ENCODE measurements at places on chromosomes 4 and X.

GRCh38 chr4:105208561-105208960 is 61.9 kb downstream of the TET2 start:
- DNase-seq: no peak

DNA sequence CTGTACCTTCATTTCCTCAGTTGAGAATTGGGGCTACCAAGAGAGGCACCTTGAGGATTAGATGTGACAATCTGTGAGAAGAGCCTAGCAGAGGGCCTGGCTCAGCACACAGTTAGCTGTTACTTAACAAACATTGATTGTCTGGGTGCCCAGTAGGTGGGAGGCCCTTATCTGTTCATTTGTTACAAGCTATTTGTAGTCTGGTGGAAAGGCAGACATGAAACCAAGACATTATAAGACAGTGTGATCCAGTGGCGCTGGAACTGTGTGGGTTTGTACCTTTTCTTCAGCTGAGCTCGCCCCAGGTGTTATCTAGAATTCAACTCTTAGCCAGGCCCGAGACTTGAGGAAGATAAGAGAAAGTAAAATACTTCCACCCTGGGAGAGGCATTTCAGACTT is 16.9 kb downstream of the AKAP4 start:
- no peak for DNase-seq

DNA sequence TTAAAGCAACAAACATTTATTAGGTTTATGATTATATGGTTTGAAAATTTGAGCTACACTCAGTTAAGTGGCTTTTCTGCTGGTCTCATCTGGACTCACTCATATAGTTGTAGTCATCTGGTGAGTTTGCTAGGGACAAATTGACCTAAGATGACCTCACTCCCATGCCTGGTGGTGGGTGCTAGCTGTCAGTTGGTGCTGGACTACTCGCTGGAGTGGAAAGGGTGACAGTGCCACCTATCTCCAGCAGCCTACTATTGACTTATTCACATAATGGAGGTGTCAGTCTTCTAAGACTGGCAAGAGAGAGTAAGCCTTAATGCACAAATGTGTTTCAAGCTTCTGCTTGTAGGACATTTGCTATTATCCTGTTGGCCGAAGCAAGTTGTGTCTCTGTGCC is 88.2 kb downstream of the TASL start:
- no peak for DNase-seq

- no peak for DNase-seq
Measured at GRCh38 chrX:23898412-23898959, 9.3 kb downstream of the APOO start.

- DNase-seq: no peak
Measured at GRCh38 chr4:136558940-136559494, 973.3 kb downstream of the PCDH18 start.

DNA sequence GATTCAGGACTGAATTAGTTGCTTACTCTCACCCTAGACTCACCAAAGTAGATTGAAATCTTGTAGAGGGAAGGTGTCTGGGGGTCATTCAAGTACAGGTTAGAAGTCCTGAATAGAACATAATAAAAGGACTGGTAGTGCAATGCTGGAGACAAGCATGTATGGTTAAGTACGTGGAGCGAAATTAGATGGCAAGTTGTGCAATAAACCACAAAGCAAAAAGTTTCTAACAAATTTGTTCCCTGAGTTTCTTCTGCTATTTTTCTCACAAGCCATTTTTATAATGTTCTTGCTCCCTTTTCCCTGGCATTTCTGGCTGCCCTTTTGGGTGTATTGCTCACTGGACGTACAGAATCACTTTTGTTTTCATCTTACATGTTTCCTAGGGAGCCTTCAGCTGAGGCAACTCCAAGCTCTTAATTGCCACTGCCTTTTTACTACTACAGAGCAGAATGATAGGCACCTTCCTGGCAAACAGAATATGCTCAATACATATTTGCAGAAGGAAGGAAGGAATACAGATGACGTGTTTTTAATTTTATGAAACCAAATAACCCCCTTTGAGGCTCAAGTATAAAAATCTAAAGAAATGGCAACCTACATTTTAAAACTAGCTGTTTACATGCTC is 23.4 kb downstream of the LANCL3 start:
- DNase-seq: no peak

DNA sequence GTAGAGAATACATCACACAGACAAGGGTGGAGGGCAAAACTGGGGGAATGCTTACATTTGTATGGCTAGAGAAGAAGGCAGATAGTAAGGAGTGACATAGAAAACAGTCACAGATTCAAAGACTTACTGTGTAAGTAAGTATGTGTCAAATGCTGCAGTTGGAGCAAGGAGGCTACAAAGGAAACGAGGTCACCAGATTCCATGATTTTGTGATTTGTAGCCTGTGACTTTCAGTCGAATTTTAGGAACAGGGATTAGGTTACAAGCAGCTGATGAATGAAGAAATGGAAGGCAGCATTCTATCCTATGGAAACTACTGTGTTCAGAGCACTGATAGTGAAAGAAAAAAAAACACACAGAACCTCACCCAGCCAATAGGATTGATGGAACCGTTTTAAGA is 407.9 kb downstream of the IL15 start:
- no peak for DNase-seq

DNA sequence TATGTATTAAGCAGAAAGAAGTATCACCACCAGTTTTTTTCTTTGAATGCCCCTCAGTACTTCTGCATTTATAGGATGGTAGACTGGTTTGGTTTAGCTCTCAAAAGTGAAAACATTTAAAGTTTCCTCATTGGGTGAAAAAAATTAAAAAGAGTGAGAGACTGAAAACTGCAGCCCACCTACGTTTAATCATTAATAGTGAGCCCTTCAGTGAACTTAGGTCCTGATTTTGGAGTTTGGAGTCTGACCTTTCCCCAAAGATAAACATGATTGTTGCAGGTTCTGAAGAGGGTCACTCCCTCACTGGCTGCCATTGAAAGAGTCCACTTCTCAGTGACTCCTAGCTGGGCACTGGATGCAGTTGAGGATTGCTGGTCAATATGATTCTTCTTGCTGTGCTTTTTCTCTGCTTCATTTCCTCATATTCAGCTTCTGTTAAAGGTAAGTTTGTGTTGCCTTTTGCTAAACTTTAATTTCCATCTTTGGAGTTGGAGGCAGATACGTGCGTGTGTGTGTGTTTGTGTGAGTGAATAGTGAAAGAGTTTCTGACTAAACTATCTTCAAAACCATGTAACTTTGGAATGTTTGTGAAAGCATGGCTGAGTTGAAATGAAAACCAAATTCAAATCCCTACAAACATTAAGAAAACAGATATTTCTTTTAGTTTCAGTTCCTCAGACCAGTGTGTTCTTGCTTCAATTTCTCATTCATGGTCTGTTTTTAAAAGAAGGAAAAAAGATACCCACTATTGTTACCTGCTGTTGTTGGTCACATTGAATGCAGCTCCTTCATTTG is at the start of gene MTTP:
TSS of gene MTTP (plus strand) at position 295 of the 795 bp plus-strand sequence. CDS start at position 381, 86 bp downstream.
- no peak for DNase-seq

DNA sequence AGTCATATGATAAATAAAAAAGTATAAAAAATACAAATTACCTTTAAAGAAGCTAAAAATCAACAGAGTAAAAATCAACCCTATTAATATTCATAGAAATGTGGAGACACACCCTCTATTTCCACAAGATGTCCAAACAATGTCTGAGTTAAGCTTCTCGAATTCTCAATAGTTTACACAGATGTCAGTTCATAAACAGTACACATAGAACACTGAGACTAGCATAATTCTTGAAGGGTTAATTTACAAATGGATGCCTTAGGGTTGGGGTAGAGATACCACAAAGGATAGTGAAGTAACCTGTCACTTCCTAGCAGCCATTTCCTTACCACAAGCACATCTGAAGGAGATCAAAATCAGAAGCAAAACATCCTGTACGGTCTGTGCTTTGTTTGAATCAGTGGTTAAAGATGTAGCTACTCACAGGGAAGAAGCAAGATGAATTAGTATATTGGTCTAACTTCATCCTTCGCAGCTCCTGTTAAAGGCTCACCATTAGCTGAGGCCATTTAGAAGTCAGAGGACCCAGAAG is 2393.9 kb downstream of the ARAP2 start:
- no peak for DNase-seq

GRCh38 chrX:64202808-64203325 is 2.6 kb downstream of the AMER1 start:
- DNase-seq: no peak

GRCh38 chr4:17781300-17782287 is at the start of gene FAM184B:
Gene FAM184B (minus strand): TSS chr4:17781621. CDS start chr4:17781299, 322 bp downstream.
- no peak for DNase-seq

DNA sequence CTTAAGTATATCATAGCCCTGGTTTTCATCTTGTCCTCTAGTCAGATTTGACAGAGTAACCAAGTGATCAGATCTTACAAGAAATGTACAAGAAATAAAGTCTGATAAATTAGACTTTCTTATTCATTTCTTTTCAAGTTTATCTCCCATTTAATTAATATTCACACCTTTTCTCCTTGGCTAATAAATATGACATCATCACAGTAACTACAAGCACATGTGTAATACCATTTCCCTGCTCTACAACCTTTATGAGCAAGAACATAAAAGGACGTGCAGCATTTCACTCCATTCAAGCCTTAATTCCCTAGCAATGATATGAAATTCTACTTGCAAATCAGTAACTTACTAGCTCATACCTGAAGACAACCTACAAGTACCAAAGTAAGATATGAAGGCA is 88.5 kb downstream of the BRWD3 start:
- DNase-seq: no peak

DNA sequence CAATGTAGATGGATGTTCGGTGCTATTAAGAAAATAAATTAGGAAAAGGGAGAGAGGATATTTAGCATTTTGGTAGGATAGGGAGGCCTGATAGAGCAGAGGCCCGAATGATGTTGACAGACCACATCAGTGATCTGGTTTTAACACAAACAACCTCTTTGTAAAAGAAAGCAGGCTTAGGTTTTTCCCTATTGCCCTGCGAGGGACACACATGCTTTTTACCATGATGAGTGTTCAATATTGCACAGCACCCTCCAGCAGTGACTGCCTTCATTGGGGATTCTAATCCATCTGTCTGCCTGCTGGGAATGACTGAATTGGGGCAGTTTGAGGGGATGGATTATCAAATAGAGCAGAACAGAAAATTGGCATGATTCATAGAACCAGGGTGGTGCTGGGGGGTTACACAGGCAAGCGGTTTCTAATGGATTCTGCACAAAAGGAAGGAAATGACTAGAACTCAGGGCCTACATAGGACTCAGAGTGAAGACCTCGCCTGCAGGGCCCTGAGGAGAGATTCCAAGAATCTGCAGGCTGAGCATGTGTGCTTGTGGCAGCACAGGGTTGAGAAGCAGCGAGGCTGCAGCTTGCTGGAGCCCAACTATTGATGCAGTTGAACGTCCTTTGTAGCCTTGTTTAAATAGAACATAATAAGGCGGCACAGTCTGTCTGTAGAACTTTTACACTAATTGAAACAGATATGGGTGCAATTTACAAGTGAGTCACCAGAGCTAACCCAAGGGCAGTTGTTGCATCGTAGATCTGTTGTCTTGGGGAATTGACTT is 58.0 kb downstream of the RHOH start:
- DNase-seq: no peak

- no peak for DNase-seq
Measured at GRCh38 chr4:142585411-142585810, 260.7 kb downstream of the INPP4B start.

- DNase-seq: no peak
Measured at GRCh38 chr4:86972997-86973396, 38.2 kb downstream of the AFF1 start.

GRCh38 chrX:3651277-3651676 is 62.2 kb downstream of the PRKX start:
- DNase-seq: no peak

GRCh38 chr4:162497564-162498167 is 333.9 kb upstream of the FSTL5 start:
- DNase-seq: no peak

- DNase-seq: no peak
Measured at GRCh38 chr4:7367406-7367805, 67.3 kb downstream of the PSAPL1 start.

GRCh38 chr4:172207258-172207657 is 394.1 kb downstream of the GALNTL6 start:
- no peak for DNase-seq

DNA sequence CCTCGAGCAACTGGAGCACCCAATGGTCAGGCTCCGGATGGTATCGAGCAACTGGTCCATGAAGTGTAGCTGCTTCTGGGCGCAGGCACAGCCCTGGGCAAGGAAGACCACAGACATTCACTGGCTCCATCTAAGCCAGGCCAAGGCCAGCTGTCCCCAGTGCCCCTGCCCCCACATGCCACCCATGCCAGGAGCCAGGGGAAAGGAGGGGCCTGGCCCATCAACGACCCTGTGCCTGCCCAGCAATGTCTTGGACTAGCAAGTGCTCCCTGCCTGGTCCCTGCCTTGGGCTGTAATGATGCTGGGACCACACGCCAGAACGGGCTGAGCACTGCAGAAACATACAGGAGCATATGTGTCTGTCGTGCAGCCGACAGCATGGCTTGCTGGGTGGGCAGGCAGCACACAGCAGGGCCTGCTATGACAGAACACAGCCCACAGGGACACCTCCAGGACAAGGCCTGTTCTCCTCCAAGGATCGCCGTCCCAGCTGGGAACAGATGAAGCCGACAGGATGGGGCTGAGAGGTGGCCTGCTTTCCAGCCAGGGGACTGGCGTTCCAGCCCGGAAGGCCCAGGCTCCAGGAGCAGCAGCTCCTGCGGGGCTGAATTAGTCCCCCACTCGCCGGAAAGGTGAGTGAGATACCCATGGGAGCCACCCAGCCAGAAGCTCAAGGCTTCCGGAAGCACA is 11.4 kb upstream of the TREX2 start:
- DNase-seq: no peak

- no peak for DNase-seq
Measured at GRCh38 chrX:53188763-53189162, 36.2 kb downstream of the KDM5C start.

DNA sequence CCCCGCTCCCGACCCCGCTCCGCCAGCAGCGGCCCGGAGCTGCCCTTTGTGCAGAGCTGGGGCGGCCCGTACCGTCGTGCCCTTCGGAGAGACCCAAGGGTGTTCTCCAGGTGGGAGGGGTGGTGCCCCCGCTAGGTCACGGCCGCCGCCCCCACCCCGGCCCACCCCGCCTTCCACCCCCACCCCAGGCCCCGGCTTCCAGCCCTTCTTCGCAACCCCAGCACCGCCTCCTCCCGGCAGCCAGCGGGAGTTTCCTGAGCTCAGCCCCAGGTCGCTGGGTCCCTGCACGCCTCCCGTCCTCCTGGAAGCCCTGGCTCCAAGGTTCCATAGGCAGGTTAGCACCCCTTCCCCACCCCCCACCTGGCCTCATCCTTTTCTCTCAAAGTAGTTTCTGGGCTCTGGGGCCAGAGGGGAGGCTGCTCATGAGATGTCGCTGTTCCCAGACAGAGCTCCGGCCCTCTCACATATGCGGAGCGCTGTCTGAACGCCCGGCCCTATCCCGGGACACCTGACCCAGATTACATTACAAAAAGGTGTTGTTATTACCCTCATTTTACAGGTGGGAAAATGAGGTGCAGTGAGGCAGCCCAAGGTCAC is 25.2 kb upstream of the FGFR3 start:
- no peak for DNase-seq

DNA sequence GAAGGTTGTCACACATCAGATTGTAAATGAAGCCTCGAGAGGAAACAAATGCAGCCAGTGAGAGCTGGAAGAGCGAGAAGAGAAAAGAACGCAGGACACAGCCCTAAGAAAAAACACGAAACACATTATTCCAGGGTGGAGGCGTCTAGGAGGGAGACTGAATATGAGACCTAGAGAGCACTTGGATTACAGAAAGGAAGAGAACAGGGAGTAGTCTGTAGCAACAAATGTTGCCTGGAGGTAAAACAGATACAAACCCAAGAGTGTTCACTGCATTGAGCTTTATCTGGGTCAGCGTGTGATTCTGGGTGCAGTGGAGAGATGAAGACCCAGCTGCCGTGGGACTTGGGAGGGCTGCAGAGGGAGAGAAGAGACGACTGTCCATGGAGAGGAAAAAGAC is 50.1 kb upstream of the SETD7 start:
- no peak for DNase-seq

Measured in CD4-positive, alpha-beta T cell treated with Interferon gamma for 1 hour (primary cell).